SW480 (cell line): ENCODE measurements at places on chromosomes 12 and 14.

GRCh38 chr12:14989790-14990189 is 16.9 kb downstream of the PDE6H start:
- DNase-seq: no peak

DNA sequence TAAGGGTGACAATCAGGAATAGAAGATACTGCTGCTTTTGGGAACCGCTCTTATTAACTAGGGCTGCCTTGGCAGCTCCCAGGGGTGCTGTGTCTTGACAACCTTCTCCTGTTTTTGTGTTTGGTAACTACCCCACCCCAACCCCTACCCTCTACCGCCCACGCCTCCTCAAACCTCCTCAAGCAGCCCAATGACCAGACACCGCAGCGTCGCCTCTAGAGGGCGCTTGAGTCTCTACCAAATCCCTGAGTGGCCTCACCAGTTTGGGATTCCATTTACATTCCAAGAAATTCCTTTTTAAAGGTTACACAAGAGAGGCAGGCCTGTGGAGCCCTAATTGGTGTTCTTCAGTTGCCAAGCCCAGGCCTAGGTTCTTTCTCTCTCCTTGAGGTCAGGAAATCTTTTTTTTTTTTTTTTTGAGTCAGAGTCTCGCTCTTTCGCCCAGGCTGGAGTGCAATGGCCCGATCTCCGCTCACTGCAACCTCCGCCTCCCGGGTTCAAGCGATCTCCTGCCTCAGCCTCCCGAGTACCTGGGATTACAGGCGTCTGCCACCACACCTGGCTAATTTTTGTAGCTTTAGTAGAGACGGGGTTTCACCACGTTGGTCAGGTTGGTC is 72.4 kb upstream of the USP44 start:
- peak; percentile 43 for DNase-seq

GRCh38 chr12:80059102-80059501 is 40.2 kb upstream of the OTOGL start:
- no peak for DNase-seq

- DNase-seq: peak; percentile 60
Measured at GRCh38 chr12:68591734-68592418, 18.8 kb upstream of the RAP1B start.

- no peak for DNase-seq
Measured at GRCh38 chr14:61219256-61219655, 61.9 kb downstream of the TMEM30B start.
